ENCODE measurements at places on chromosomes 6 and 20. TPM values are rescaled to one million over a fixed set of nuclear protein-coding genes. Genes with fewer than 3 reads are reported as not detected.

The ZSCAN16 gene
- 4.7 TPM for total RNA-seq

The C6orf15 gene
- total RNA-seq: not detected

The PXDC1 gene
- total RNA-seq: 1.6 TPM

The TTBK1 gene
- 0.38 TPM for total RNA-seq

The MDFI gene
- 0.49 TPM for total RNA-seq

The SPATA25 gene
- 0.73 TPM for total RNA-seq

The ROS1 gene
- total RNA-seq: not detected

The TNFRSF6B gene
- total RNA-seq: 0.47 TPM

The TCF21 gene
- not detected for total RNA-seq

The VARS2 gene
- 79.3 TPM for total RNA-seq

The ERVFRD-1 gene
- not detected for total RNA-seq

The SIRPA gene
- 0.33 TPM for total RNA-seq

The MROH8 gene
- total RNA-seq: 0.61 TPM

The ALDH8A1 gene
- total RNA-seq: not detected

The BANF2 gene
- total RNA-seq: not detected

The THEMIS gene
- total RNA-seq: 7.8 TPM

The ECT2L gene
- total RNA-seq: not detected

The CST4 gene
- total RNA-seq: not detected

The LY6G6C gene
- not detected for total RNA-seq

The SLC17A1 gene
- total RNA-seq: not detected

Measured in activated T-cell treated with anti-CD3 and anti-CD28 coated beads, Interleukin-2, amount 50 U/mL, for 4 hours (primary cell).